ENCODE measurements at places on chromosomes 4 and X. TPM values are rescaled to one million over a fixed set of nuclear protein-coding genes. Genes with fewer than 3 reads are reported as not detected.

LETM1 gene
- total RNA-seq, result 42.6 TPM

TRIML2 gene
- not detected for total RNA-seq

CCSER1 gene
- 0.17 TPM for total RNA-seq

MAGEA4 gene
- not detected for total RNA-seq

CLRN2 gene
- not detected for total RNA-seq

ADH1A gene
- not detected for total RNA-seq

KLF8 gene
- 4.4 TPM for total RNA-seq

ERVMER34-1 gene
- total RNA-seq, result 0.17 TPM

ADAMTS3 gene
- not detected for total RNA-seq
